Activated naive CD4-positive, alpha-beta T cell treated with anti-CD3 and anti-CD28 coated beads, Interleukin-2, amount 50 U/mL, for 72 hours (primary cell): ENCODE measurements at places on chromosomes 2 and 18. TPM values are rescaled to one million over a fixed set of nuclear protein-coding genes. Genes with fewer than 3 reads are reported as not detected.

DNA sequence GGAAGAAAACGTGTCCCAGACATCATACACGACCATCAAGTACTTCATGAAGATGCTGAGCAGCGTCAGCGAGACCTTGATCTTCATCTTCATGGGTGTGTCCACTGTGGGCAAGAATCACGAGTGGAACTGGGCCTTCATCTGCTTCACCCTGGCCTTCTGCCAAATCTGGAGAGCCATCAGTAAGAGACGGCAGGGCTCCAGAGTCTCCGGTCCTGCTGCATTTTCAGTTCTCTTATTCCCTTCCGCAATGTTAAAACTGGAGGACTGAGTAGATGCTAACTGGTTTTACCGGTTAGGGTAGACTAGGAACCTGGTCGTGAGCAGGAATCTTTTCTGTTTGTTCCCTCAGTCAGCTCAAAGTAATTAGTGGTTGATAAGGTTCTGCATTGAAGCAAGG is 32.3 kb downstream of the SLC9A4 start:
- DNase-seq: no peak

DNA sequence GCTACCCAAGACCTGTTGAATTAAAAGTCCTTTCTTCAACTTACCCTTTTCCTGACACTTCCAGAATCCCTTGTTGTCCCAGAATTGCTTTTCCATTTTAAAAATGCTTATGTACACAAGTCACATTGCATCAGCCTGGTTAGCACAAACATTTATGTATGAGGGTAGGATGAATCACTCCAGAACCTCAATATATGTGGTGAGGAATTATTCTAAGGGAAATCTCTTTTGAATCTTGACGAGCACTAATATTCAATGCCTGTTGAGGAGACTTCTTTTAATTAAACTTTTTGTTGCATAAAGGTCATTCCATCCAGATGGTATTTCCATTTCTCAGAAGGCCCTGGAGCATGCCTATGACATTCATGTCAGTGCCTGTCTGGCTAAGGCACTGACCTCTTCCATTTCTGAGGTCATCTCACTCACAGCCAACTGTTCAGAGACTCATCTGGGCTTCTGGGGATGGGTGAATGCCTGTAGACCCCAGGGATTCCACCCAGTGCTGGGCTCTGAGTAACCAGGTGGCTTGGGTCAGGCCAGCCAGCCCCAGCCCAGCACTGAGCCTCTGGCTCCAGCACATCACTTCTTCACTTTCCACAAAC is 28.2 kb downstream of the ACMSD start:
- DNase-seq: no peak

DNA sequence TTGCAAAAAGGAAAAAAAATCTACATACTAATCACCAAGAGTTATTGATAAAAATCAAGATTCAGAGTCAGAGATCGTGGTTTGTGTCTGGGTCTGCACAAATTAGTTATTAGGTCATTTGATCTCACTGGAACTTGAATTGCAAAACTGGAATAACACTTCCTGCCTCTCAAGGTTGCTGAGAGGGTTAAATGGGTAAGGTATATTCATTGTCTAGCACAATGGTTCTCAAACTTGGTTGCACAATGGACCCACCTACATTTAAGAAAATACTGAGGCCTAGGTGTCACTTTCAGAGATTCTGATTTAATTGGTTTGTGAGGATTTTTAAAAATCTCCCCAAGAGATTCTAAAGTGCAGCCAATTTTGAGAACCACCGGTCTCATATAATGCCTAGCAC is 84.8 kb downstream of the COBLL1 start:
- no peak for DNase-seq

GKN2 gene
- total RNA-seq: not detected

- DNase-seq: no peak
Observed at GRCh38 chr2:179931502-179931901, 70.1 kb upstream of the ZNF385B start.

CD8B2 gene
- total RNA-seq: not detected

SIX3 gene
- not detected for total RNA-seq

DNA sequence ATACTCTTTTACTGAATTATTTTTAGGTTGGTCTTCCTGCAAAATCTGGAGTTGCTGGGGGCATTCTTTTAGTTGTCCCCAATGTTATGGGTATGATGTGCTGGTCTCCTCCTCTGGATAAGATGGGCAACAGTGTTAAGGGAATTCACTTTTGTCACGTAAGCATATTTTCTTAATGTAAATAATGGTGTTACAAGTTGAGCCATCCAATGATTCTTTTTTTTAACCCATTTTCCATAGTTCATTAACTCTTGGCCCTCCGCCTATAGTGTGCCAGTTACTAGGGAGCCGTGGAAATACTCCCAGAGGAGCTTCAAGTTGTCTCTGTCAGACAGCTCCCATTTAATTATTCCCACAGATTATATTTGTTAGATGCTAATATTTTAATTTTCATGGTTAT is 49.8 kb downstream of the GLS start:
- DNase-seq: no peak

GRCh38 chr2:239674101-239674980 is 273.5 kb upstream of the HDAC4 start:
- no peak for DNase-seq

CIB4 gene
- not detected for total RNA-seq

GPR39 gene
- not detected for total RNA-seq

NYAP2 gene
- 0.04 TPM for total RNA-seq

DNA sequence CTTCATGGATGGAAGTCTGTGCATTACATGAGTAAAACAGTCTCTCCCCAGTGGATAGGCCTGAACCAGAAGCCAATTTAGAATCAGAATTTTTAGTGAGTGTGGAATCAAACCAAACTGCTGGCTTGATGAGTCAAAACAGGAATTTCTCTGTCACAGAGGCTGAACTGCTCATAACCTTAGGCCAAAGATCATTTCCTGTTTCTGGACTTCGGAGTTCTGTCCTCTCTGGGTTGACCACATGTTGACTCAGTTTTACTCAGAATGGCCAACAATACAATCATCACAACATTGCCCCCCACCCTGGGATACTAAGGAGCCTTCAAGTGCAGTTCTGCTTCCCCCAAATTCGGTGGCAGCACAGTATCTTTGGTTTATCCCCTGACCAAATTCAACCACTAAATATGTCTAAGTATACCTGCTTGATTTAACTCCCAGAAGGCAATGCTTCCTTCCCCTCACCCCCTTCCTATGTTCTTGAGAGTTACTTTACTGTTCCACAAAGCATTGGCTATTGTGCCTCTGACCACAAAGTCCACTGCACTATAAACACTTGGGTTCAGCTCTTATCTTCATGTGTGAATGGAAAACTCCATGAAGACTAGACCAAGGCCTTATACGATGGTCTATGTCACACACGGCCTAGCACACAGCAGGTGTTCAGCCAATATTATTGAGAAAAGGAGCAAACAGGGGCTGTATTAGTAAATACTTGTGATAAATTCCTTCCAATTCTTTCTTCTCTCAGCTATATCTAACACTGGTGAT is 67.8 kb downstream of the NXPH2 start:
- no peak for DNase-seq

DNA sequence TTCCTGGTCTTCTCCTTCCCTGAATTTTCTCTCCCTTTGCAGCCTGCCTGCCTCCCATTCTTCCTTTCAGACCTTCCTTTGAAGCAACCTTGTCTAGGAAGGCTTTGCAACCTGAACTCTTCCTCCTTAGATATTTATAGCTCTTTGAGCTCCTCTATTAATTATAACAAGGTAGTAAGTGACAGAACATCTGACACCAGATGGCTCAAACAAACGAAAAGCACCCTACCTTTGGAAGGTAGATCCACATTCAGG is 57.2 kb upstream of the SLC1A4 start:
- no peak for DNase-seq

DNA sequence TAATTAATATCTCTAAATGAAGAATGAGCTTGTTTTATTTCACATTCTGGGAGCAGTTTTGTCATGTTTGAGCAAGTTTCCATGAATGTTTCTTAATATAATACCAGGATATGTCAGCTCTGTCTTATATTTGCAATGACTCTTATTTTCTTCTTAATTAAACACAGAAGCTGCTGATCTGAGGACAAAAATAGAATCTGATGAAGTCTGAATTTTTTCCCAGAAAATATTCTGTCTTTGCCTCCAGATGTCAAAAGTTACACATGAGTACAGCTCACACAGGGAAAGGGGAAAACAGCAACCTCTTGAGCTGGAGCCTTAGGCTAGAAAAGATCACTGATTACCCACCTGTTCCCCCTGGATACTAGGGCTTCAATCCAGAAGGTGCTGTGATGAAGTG is 606.6 kb upstream of the SYT4 start:
- no peak for DNase-seq

DNA sequence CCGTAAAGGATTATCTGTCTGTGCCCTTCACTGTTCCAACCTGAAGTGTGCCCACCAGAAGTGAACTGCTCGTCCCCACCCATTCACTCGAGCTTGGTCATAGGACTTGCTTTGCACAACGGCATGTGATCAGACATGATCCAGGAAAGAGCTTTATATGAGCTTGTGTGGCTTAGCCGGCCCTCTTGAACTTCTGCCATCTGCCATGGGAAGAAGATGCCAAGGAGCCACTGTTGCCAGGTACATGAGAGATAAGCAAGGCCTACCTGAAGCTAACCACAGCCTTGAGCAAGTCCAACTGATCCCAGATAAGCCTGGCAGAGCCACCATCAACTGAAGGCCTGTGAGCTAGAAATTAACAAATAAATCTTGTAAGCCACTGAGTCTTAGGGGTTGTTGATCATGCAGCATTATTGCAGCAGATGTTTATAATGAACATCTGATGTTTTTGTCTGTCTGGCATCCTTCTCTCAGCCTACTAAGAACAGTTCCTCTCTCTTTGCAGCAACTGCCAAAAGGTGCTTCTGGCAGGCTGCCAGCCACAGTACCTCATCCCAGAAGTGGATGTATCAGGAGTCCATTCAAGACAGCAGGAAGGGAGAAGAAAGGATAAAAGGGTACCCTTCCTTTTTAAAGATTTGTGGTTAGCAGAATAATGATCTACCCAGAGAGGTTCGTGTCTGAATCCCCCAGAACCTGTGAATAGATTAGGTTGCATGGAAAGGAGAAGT is 16.8 kb downstream of the DBI start:
- no peak for DNase-seq

DNA sequence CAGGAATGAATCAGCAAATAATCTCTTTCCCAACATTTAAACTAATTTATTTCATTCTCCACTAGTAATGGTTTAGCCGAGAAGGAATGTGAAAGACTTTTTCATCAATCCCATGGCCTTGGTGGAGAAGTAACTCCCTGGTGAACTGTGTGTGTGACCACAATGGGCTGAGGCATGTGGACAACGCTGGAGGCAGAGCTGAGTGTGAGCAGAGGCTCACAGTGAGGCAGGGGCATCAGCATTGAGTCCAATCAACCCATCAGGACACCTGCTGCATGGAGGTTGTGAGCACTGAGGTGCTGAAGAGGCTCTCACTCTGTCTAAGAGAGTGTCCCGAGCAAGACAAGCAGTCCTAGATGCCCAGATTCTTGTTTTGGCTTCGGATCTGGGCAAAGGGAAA is 78.6 kb downstream of the ZNF519 start:
- DNase-seq: no peak

GRCh38 chr2:20103530-20103929 is 52.1 kb upstream of the LAPTM4A start:
- no peak for DNase-seq

DNA sequence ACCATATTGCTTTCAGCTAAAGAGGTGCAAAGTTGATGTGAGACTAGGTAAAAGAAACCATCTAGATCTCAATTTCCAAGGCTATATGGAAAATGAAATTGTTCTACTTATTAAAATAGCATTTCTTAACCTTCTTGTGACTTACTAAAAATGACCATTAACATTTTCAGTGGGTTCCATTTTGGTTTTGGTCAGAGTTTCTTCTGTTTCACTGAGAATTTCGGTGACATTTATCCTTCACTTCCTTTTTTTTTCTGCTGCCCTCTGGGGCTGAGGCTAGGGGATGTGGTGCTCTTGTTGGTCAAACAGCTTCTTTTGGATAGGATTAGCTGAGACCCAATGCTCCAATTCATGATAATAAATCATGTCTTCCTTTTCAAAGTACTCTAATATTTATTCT is 44.3 kb upstream of the REL start:
- DNase-seq: no peak

DNA sequence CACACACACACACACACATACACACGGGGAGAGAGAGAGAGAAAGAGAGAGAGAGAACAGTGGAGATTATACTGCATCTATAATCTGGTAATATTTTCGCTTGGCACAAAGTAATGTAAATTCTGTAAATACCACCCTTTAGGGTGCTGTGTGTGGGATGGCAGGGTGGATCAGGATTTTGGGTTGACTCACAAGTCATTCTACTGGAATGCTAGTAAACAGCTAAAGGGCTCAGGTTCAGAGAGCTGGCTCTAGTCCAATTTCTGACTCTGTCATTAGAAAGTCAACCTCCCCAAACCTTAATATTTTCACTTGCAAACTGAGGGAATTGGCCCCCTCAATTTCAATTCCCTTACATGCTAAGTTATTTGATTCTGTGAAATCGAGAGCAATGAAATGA is 308.3 kb downstream of the TSN start:
- DNase-seq: no peak

MC5R gene
- total RNA-seq: not detected

B3GNT2 gene
- 43.6 TPM for total RNA-seq

DNA sequence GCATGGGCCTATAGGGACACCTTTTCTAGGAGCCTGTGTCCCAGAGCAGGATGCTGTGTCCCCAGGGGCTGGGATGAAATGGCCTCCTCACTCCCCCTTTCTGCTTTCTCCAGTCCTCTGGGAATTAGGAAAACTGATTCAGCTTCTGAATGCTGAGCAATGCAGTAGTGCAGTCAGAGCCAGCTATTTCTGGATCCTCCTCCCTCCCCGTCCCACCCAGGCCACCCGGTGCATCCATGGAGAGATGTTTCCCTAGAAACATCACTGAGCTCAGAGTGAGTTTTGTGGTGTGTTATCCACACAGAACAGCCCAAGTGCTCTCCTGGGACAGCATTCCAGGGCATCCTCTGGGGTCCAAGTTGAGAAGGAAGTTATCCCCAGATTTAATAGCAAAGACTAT is 125.5 kb downstream of the LOXHD1 start:
- no peak for DNase-seq

DNA sequence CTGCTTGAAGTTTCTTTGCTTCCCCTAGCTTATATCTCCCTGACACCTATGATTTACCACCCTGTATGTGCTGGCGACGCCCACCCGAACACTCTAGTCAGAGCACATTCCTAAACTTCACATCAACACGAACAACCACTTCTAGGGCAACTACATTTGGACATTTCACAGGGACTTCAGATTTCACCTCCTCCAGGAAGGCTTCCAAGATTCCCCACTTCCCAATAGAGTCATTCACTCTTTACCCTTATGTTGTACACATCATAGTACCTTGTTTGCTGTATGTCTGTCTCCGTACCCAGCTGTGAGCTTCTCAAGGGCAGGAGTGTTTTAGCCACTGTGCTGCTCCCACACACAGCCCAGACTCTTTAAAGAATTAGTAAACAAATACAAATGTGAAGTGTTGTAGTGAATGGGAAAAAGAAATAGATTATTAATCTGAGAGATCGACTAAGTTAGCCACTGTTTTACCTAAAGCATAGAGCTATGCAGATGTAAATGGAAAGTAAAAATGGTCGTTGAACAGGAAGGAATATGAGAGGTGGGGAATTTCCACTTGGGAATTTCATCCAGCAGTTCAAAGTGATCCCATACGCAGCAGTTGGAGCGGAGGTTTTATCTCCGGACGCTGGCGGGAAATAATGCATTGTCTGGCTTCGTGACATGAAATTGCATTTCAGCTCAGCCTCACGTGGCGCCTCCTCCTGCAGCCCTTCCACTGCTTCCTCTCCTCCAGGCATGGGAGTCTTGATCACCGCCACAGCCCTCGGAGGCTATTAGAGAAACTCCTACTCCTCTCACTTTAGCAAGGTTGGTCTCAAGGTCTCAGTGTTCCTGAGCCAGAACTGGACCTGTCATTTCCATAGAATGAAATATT is 233.4 kb upstream of the COPS8 start:
- no peak for DNase-seq
